ENCODE measurements at places on chromosomes 1 and 21.

DNA sequence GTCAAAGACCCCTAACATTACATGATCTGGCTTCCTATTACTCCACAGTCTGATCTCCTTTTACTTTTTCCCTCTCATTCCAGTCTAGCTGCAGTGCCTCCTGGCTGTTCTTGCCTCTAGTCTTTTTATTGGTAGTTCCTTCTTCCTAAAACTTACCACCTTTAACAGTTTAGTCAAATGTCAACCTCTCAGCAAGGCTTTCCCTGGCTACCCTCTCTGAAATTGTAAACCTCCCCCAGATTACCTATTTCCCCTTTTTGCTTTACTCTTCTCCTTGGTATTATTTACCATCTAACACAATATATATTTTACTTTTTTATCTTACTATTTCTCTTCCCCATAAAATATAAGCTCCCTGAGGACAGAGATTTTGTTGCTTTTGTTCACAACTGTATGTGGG lies 129.6 kb downstream of the CLEC20A start:
- no peak for DNase-seq

DNA sequence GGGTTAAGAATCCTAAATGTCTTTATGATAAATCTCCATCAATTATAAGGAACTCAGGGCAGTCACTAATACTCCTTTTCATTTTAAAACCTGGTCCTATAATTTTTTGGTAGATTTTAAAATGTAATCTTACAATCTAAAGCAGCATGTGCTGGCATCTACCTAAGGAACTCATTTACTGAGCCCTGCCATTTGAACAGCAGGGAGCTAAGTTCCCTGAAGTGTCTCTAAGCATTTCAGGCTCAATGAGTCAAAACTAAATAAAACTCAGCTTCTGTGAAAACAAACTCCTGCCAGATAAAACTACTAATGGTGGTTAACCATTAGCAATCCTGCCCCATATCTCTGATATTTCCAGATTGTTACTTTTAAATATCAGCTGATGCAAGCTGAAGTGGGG lies 1371.8 kb upstream of the PRMT6 start:
- no peak for DNase-seq

GRCh38 chr1:10541286-10541685 lies 66.5 kb downstream of the PEX14 start:
- no peak for DNase-seq

- no peak for DNase-seq
These were observed 40.2 kb upstream of the WASF2 start for GRCh38 chr1:27530192-27530591.

DNA sequence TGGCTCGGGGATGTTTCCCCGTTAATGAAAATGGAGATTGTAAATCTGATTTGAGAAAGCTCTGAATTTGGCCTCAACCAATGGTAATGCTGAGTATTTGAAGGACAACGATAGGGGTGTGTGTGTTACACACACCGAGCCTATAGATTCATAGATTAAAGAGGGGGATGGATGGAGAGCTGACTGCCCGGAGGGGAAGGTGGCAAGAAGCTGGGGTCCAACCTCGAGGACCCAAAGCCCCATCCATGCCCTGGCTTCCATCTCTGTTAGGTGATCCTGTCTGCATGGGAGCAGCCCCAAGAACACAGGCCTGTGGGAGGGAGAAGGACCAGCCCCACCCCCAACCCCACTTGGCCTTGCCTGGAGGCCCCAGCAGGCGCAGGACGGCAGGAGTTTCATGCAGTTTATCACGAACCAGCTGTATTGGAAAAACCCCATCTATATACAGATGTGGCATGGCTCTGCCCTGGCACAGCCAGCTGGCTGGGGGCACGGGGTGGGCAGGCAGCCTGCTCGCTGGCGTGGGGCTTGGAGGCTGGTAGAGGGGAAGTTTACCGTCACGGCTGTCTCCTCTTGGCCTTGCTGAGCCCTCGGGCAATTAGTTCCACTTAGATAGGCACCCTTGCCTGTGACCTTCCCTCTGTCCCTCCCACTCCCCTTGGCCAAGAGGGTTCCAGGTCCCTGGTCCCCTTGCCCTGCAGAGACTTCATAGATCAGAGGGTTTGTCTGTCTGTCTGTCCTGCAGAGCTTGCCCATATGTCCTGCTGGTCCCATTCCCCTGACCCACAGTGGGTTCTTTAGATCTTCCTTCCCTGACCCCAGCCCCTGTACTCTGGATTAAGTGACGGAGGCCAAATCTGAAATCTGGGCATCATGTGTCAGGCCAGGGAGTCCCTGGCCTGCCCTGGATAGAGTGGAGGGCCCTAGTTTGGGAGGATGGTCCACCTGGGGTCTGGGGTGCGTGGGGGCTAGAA lies 3.0 kb downstream of the HSPB7 start:
- DNase-seq = no peak
